ENCODE measurements at places on chromosomes 4 and X.

DNA sequence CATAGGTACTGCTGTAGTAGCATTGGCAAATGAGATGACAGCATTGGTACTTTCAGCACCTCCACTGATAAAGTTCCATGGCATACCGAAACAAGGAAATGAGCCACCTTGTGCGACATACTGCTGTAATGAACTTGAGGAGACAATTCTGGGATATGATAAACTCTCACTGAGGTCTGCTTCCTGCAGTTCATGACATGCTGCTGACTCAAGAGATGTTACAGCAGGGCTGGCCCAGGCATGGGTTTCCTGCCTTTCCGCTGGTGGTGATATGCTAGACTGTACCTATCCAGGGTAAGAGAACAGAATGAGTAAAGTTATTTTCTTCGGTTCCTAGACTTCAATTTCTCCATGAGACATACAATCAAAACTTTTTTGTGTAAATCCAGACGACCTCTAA lies 17.1 kb downstream of the BEND2 start:
- no peak for DNase-seq

- no peak for DNase-seq
Observed at GRCh38 chr4:98662626-98663225, 4.3 kb upstream of the TSPAN5 start.

DNA sequence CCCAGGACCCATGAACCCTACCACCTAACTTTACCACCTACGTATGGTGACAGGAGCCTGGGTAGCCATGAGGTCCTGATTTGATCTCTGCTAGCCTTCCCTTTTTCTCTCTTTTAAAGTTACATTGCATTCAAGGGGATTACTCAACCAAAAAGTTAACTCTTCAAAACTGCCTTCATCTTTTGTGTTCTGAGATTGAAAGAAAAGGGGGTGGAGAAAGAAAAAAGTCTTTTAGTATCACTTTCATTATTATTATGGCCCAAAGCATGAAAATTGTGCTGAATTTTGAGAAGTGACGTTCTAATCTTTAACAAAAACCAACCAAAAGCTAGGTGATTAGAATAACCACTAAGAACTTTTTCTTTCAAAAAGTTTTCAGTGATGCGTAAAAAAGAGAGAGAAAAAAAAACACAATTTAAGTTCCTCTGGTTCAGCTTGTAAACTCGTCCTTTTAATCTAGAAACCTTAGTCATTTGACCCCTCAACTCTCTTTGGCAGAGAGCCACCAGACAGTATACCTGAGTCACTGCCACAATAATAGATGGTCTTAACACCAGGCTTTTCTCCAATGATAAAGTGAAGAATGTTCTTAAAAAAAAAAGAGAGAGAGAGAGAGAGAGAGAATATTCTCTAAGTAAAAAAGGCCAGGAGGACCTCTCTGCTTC lies 347.4 kb upstream of the FGF13 start:
- DNase-seq, result no peak

- peak; percentile 17 for DNase-seq
Observed at GRCh38 chr4:107666134-107666533, 53.9 kb downstream of the PAPSS1 start.

GRCh38 chr4:29578329-29578728 lies 1141.8 kb upstream of the PCDH7 start:
- no peak for DNase-seq

DNA sequence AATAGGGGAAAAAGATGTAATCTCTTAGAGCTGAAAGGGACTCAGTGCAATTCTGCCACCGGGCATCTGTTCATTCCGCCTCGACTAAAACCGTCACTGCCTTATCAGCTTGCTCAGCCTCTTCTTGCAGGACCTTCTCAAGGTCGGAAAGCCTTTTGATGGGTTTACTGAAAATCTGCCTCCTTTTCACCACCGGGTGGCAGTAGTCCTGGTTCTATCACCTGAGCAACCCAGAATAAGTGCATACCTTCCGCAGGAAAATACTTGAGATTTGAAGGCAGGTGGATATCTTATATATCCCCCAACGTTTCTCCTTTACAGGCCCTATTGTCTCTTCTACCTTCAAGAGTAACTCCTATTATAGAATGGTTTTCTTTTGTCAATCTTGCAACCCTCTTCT lies 103.4 kb upstream of the PAK3 start:
- DNase-seq, result no peak

- no peak for DNase-seq
Observed at GRCh38 chr4:134773497-134774000, 572.0 kb upstream of the PABPC4L start.

GRCh38 chr4:184583738-184584502 lies 65.3 kb downstream of the CASP3 start:
- no peak for DNase-seq

All from urinary bladder (tissue), 4 donors.